ENCODE measurements at places on chromosomes 4 and X. TPM values are rescaled to one million over a fixed set of nuclear protein-coding genes. Genes with fewer than 3 reads are reported as not detected.

GRCh38 chr4:173128199-173128890, 40.3 kb upstream of the GALNT7 start:
- no peaks in the 10 kb centered on the region for H3K27me3 ChIP-seq
- no peak overlapping the region for H3K4me3 ChIP-seq
- H3K36me3 ChIP-seq = no peaks in the 10 kb centered on the region
- no peak for DNase-seq

DNA sequence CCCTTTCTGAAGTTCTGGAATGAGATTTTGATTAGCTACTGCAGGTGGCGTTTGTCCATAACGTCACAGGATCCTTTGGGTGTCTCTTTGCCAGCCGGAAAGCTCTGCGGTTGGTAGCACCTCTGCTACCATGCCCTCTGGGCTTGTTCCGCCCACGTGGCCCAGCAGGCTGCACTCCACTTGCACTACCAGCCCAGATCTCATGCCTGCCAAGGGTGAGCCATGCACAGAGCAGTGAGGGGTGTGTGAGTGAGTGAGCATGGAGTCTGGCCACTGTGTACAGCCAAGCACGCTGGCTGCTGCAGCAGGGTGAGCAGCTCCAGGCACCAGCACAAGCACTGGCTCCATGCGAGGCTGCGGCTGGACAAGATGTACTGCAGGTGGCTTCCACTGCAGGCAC, 6.6 kb upstream of the HNRNPD start:
- H3K4me3 ChIP-seq = no peak overlapping the region
- no peaks in the 10 kb centered on the region for H3K4me1 ChIP-seq
- no peaks in the 10 kb centered on the region for H3K36me3 ChIP-seq
- peak overlapping the region; percentile 63 for H3K27ac ChIP-seq
- H3K27me3 ChIP-seq = no peaks in the 10 kb centered on the region

DNA sequence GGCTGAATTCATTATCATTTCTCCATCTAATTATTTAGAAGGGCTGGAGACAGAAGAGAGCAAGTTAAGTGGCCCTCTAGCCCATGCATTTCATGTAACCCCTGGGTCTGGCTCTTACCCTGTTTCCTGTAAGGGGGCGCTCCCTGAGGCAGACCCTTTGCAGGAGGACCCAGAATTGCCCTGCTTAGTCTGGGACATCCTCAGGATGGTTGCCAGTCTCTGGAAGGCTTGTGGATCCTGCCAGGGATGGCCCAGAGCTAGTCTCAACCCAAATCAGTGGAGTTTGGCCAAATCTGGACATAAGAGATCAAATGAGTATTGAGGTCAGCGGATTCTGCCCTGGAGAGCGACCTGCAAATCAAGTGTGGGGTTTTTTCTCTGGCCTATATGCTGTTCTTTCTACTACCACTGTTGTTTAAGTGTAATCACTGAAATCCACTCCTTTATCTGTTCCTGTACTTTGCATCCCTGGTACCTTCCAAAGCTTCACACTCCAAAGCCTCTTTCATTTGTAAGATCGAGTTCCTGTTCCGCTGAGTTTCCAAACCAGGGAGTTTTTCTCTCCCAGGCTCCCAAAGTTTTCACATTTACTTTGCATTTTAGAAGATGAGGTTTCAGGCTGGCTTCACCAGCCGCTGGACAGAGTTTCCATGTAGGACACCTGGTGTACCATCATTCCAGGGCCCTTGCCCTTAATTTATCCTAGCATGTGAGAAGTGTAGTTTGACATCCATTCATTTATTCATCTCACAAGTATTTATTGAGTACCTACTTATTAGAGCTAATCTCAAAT, 6.3 kb downstream of the KLF3 start:
- H3K36me3 ChIP-seq = no peaks in the 10 kb centered on the region
- peak overlapping the region; percentile 12 for H3K4me3 ChIP-seq
- no peaks in the 10 kb centered on the region for H3K27me3 ChIP-seq
- H3K27ac ChIP-seq = peak overlapping the region; percentile 83

DNA sequence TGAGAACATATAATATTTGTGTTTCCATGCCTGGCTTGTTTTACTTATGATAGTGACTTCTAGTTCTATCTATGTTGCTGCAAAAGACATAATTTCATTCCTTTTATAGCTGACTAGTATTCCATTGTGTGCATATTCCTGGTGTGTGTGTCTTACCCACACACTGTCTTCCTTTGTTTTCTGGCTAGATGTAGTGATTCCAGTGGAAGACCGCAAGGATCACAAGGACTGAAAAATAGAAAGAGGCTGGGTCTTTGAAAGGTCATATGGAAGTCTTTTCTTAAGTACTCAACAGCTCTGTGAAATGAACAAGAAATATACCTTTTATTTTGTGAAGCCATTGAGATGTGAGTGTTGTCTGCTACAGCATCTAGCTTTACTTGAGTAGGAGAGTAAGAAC, 29.4 kb upstream of the TAB3 start:
- H3K36me3 ChIP-seq = no peaks in the 10 kb centered on the region
- no peaks in the 10 kb centered on the region for H3K4me1 ChIP-seq
- no peak overlapping the region for H3K4me3 ChIP-seq
- H3K27ac ChIP-seq = no peak overlapping the region

DNA sequence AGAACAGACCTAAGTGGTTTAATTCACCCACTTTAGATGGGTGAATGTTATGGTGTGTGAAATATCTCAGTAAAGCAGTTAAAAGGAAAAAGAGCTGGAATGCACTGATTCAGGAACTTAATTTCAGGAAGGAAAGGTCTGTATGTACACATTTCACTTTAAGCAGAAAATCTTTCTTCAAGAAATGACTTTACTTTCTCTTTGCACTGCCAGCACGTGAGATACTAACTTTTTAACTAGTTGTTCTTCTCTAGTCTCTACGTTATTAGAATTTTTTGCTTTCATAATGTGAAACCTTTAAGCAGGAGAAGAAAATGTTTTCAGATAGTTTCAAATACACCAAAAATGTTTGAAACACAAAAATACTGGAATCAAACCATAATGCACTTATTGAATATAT, 18.8 kb downstream of the C4orf46 start:
- H3K27me3 ChIP-seq = no peaks in the 10 kb centered on the region
- H3K4me1 ChIP-seq = no peaks in the 10 kb centered on the region
- DNase-seq = no peak
- H3K27ac ChIP-seq = no peak overlapping the region
- H3K36me3 ChIP-seq = no peaks in the 10 kb centered on the region
- no peak overlapping the region for H3K4me3 ChIP-seq

GRCh38 chrX:109902665-109903064, 100.2 kb upstream of the TMEM164 start:
- no peak overlapping the region for H3K27ac ChIP-seq
- H3K36me3 ChIP-seq = no peaks in the 10 kb centered on the region
- no peak for DNase-seq
- no peaks in the 10 kb centered on the region for H3K27me3 ChIP-seq
- no peaks in the 10 kb centered on the region for H3K4me1 ChIP-seq

DNA sequence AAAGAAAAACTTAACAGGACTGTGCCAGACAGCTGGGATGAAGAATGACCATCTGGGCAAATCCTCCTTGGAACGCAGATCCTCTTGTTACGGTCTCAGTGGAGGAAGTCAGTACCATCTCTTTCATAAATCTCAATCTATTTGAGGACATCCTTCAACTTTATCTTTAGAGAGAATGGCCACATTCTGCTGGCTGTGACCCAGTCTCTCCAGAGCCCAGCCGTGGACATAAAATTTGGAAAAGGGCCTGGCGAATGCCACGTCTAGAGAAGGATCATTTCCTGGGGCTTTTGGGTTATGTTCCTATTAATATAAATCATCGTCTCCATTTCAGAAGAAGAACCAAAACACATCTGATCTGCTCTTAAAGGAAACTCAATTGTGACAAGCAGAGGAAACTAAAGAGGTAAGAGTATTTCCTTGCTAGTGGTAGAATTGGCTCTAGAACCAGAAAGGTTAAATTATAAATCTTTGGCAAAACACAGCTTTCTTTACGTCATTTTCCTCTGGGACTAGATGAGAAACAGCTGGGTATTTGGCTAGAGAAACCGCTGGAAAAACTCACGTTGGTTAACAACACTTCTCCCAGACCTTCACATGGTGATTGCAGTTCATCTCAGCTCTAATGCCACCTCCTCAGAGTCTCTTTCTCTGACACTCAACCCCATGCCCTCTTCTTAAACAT, 164.7 kb downstream of the CHIC2 start:
- no peak for DNase-seq
- no peaks in the 10 kb centered on the region for H3K36me3 ChIP-seq
- H3K4me3 ChIP-seq = no peak overlapping the region
- H3K27me3 ChIP-seq = no peaks in the 10 kb centered on the region
- H3K27ac ChIP-seq = no peak overlapping the region

DNA sequence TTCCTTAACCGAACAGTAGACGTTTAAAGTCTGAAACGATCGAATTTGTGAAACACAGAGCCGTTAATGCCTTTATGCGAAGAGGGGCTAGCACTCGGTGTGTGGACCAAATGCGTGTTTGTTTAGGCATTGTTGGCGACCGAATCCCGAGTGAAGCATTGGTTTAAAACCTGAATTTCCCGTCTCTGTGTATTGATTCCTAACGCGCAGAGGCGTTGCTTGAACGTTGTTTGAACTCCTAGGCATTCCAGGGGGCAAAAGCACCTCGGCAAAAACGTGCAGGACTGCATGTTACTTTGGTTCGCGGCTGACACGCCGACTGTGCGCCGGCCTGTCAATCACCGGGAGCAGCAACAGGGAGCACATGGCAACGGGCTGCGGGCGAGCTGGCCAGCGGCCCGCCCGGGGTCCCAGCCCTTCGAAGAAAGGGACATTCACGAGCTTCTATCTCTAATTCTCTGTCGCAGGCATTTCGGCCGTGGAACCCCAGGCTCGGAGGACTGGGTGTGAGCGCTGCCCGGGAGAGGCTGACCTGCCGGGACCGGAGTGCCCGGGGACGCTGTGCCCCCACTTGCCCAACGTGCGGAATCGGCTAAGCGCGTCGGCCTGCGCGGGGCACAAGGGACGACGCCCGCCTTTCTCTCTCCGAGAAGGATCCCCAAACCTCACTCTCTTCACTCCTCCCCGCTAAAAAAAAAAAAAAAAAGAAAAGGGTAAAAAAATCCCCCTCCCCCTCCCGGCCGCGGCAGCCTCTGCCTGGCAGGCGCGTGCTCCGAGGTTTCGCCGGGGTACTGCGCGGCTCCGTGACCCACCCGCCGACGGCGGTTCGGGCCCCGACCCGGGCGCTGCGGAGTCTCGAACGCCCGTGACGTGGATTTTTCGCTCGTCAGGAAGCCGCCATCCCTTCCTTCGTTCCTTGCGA, 810 bp downstream of the SPRY1 start:
- H3K4me1 ChIP-seq = peaks cover 3% of the 10 kb centered on the region
- no peaks in the 10 kb centered on the region for H3K27me3 ChIP-seq
- peaks cover 51% of the 10 kb centered on the region for H3K36me3 ChIP-seq
- H3K4me3 ChIP-seq = peak overlapping the region; percentile 63
- H3K27ac ChIP-seq = peak overlapping the region; percentile 96

GRCh38 chr4:121009578-121010478, 62.5 kb downstream of the NDNF start:
- no peak overlapping the region for H3K4me3 ChIP-seq
- no peaks in the 10 kb centered on the region for H3K36me3 ChIP-seq
- H3K27me3 ChIP-seq = no peaks in the 10 kb centered on the region

GRCh38 chrX:115957862-115958490, 212.6 kb upstream of the AGTR2 start:
- no peak for DNase-seq
- peaks cover 7% of the 10 kb centered on the region for H3K27me3 ChIP-seq
- no peak overlapping the region for H3K27ac ChIP-seq
- H3K4me1 ChIP-seq = no peaks in the 10 kb centered on the region
- H3K36me3 ChIP-seq = no peaks in the 10 kb centered on the region
- no peak overlapping the region for H3K4me3 ChIP-seq

DNA sequence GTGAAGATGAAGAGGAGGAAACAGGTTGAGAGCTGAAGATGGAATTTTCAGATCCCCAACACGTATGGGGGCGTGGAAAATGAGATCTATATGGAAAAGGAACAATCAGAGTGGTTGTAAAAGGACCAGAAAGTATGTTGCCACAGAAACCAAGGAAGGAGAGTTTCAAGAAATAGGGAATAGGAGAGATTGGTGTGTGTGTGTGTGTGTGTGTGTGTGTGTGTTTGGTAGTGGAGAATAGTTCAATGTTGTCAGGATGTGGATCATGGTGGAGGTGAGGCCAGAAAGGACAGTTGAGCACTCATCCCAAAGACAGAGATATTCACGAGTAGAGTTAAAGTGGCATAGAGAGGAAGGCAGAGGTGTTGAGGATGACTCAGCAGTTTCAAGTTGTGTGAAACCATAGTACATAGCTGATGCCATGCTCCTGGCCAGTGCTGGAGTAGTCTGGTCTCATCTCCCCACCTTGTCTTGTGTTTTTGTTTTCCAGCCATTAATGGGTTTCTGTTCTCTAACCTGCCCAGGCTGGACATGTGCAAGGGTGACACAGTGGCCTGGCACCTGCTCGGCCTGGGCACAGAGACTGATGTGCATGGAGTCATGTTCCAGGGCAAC, 36.1 kb downstream of the HEPH start:
- no peak for DNase-seq
- H3K27me3 ChIP-seq = no peaks in the 10 kb centered on the region
- no peaks in the 10 kb centered on the region for H3K4me1 ChIP-seq

DNA sequence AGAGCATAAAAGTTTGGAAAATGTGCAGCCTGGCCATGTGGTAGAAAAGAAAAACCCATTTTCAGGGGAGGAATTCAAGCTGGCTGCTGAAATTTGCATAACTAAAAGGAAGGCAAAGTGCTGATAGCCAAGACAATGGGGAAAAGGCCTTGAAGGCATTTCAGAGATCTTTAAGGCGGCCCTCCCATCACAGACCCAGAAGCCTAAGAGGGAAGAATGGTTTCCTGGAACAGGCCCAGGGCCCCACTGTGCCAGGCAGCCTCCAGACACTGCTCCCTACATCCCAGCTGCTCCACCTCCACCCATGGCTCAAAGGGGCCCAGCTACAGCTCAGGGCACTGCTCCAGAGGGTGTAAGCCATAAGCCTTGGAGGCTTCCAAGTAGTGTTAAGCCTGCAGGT, 158.0 kb upstream of the PRDX4 start:
- no peaks in the 10 kb centered on the region for H3K4me1 ChIP-seq
- H3K36me3 ChIP-seq = no peaks in the 10 kb centered on the region
- no peak for DNase-seq
- no peaks in the 10 kb centered on the region for H3K27me3 ChIP-seq

- peak overlapping the region; percentile 56 for H3K4me3 ChIP-seq
- H3K27me3 ChIP-seq = no peaks in the 10 kb centered on the region
- no peaks in the 10 kb centered on the region for H3K4me1 ChIP-seq
- no peaks in the 10 kb centered on the region for H3K36me3 ChIP-seq
- DNase-seq = no peak
Observed at GRCh38 chr4:134200811-134201215, 776 bp downstream of the PABPC4L start.

- no peak overlapping the region for H3K27ac ChIP-seq
- H3K4me1 ChIP-seq = no peaks in the 10 kb centered on the region
- no peaks in the 10 kb centered on the region for H3K27me3 ChIP-seq
- H3K36me3 ChIP-seq = peaks cover 14% of the 10 kb centered on the region
- no peak overlapping the region for H3K4me3 ChIP-seq
Observed at GRCh38 chr4:74205046-74205445, 47.1 kb downstream of the MTHFD2L start.

Gene PNMA6F
- total RNA-seq = not detected

Gene THAP6
- 10.1 TPM for total RNA-seq

Gene PRSS12
- total RNA-seq = 0.12 TPM

Gene MAGEB2
- total RNA-seq = not detected

Gene UGT2A3
- total RNA-seq = not detected

Gene GPRIN3
- 5.2 TPM for total RNA-seq

Gene LNX1
- total RNA-seq = 8.9 TPM

Gene NEUROG2
- not detected for total RNA-seq

Gene HMGN5
- total RNA-seq = 1.2 TPM

Gene AFF2
- total RNA-seq = 0.89 TPM

Gene CYLC1
- not detected for total RNA-seq

Gene ADH1A
- total RNA-seq = not detected

Gene SEPTIN6
- total RNA-seq = 16.4 TPM
